ENCODE measurements at places on chromosomes 12 and 14.

DNA sequence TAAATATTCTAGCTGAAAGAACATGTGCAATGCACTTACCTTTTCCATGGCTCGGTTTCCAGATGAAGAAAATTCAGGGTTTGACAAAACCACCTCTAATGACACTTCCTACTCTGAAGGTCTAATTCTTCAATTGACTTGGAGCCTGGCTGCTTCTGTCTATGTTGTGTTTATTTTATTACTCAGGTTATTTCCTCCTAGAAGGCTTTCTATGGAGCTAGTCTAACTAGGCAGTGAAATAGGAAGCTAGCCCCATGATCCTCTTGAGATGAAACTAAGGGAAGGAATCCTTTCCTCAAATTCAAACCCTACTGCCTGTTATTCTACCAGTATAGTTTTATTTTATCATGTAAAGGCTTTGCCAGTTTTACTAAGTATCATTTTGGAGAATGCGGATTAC lies 20.9 kb upstream of the IFNG-AS1 start:
- no peak for DNase-seq

GRCh38 chr14:64815257-64815656 lies 64.5 kb downstream of the SPTB start:
- DNase-seq, result no peak

- DNase-seq, result no peak
Observed at GRCh38 chr12:12717586-12718380, 615 bp downstream of the CDKN1B start.

- DNase-seq, result no peak
Observed at GRCh38 chr12:68934392-68934791, 1.4 kb upstream of the CPM start.

DNA sequence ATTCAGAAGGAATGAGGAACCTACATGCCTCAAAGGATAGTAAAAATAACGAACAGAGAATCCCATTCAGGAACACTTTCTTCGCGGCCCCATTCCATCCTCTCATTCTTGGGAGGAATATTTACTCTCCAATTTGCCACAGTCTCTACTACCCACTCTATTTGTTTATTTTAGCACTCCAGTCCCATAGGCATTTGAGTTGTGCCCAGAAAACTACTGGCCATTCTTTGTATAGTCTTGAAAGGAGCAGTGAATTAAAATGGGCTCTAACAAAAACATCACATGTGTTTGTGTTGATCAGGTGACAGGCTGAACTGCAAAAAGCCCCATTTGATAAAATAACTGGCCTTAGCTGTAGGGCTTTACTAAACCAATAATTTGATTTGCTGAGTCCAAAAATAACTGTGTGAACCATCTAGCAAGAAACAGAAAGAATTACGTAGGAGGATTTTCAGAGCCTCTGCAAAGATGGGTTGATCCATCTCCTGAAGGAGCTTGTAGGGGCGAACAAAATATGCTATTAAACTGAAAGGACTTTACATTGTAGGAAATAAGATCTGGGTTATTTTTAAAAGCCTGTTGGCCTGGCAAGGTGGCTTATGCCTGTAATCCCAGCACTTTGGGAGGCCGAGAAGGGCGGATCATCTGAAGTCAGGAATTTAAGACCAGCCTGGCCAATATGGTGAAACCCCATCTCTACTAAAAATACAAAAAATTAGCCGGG lies 142.3 kb upstream of the CPNE8 start:
- DNase-seq, result no peak

- DNase-seq, result no peak
Observed at GRCh38 chr12:96106137-96106536, 70.8 kb upstream of the LTA4H start.
